ENCODE measurements at places on chromosomes 4 and X.

GRCh38 chr4:34850968-34851367 lies 1393.3 kb downstream of the ARAP2 start:
- no peak for DNase-seq

GRCh38 chrX:43505769-43506168 lies 150.3 kb upstream of the MAOA start:
- DNase-seq, result no peak

GRCh38 chr4:38665551-38666411 lies 1.8 kb downstream of the KLF3 start:
- no peak for DNase-seq

DNA sequence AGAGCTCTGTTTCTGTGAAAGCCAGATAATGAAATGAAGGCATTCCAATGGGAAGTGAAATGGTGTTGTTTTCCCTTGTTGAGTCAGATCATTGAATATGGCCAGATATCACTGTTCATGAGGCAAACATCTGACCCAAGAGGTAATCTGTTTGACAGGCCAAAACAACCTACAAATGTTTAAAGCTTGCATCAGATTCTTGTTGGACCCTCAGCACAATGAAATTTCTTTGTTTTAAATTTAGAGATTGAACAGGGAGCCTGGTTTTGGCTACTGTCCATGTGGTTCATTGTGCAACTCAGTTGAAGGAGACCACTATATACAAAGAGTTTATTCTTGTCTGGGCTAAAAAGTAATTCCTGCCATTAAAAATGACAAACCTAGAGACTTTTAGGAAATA lies 159.1 kb downstream of the AFF2 start:
- no peak for DNase-seq

DNA sequence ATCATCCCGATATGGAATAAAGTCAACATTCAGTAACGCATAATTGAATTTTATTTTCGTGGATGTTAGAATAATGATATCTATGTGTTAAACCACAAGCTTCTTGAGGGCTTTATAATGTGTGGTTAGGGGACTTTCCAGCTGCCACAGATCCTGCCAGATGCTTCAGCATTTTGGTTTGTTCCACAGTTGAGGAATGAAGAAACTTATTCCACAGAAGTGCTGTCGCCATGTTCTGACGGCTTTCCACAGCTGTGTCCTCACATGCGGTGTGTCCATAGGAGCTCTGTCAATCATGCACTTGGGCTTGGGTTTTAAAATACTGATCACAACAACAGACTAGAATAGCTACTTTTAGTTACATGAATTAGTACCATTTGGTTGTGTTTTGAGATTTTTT lies 411.9 kb downstream of the TRIML1 start:
- no peak for DNase-seq

DNA sequence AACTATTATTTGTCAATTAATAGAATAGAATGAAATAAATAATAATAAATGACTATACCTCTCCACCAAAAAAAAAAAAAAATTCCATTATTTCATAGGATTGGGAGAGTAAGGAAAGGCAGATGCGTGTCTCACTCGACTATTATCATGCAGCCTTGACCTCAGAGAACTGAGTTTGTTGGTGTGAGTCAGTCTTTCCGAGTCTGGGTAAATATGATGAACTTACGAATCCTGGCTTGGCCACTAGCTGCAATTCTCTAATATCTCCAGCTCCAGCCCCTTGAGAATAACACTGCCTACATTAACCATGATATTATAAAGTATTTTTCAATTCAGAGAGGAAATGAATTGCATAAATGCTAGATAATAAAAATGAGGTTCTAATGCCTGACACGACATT lies 46.6 kb upstream of the DHX15 start:
- no peak for DNase-seq

- no peak for DNase-seq
Measured at GRCh38 chr4:137376312-137376711, 156.0 kb downstream of the PCDH18 start.

GRCh38 chrX:9947131-9947794 lies 19.9 kb upstream of the CLDN34 start:
- no peak for DNase-seq

GRCh38 chr4:91577864-91578263 lies 725.9 kb upstream of the GRID2 start:
- no peak for DNase-seq

DNA sequence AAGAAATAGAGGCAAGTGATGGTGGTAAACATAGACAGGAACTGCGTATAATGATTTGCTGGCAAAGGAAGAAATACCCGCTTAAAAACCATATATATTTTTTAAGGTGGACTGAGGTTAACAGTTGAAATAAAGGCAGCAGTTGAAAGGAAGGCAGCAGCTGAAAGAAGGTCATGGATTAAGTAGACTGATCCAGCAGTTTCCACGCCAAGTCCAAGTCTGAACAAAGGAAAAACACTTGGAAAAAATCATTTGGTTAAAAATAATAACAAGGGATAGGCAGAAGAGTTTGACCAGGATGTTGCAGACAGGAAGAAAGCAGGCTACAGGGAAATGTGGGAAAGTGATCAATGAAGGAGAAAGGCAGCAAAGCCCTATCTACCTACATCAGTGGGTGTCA lies 93.6 kb downstream of the AMELX start:
- no peak for DNase-seq

DNA sequence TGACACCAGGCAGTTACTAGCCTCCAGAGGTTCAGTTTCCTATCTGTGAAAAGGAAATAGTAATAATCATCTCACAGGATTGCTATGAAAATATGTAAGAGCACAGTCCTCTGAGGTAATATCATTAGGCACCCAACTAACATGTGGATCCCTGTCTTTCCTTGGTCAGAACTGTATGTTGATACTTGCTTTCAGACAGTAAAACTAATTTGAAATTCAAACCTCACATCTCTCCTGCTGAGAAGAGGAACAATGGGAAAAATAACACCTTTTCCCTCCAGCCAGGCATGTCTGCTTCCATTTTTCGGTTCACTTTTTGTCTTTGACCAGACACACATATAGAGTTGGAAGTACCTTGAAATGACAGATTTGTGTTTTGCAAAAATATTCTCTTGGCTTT lies 262.7 kb downstream of the IL15 start:
- no peak for DNase-seq
